Activated naive CD4-positive, alpha-beta T cell treated with anti-CD3 and anti-CD28 coated beads for 36 hours (primary cell): ENCODE measurements at places on chromosomes 5 and 9. TPM values are rescaled to one million over a fixed set of nuclear protein-coding genes. Genes with fewer than 3 reads are reported as not detected.

Gene FAF2
- 32.8 TPM for total RNA-seq

DNA sequence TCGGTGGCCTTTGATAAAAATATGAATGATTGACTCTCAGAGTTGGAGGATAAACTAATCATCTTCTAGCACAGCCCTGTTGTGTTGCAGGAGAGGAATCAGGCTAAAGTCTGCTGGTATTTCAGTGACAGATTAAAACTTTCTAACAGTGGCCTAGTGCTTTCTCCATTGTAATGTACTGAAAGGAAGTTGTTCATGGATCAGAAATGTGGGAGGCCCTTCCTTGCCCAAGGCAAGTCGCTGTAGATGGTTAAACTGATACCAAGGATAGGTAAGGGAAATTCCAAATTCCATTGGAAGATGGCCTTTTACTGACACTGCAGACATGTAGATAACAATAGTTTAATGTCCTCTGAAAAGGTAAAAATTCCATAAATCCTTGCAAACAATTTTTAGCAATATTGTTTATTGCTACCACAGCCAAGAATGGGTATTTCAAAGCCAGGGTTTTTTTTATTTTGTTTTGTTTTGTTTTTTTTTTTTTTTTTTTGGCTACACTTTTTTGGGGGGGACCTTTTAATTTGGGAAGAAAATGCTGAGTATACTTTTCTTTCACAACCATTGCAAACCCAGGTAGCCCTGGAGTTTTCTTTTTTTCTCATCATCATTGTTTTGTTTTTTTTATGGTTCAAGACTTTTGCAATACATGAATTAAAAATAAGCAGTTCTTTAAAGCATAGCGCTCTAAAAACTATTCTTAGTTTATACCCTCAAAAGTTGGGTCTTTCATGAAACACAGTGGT is 35.5 kb downstream of the WDR36 start:
- H3K36me3 ChIP-seq = peaks cover 33% of the 10 kb centered on the region
- H3K4me3 ChIP-seq = no peak overlapping the region
- no peaks in the 10 kb centered on the region for H3K27me3 ChIP-seq
- no peak overlapping the region for H3K27ac ChIP-seq

DNA sequence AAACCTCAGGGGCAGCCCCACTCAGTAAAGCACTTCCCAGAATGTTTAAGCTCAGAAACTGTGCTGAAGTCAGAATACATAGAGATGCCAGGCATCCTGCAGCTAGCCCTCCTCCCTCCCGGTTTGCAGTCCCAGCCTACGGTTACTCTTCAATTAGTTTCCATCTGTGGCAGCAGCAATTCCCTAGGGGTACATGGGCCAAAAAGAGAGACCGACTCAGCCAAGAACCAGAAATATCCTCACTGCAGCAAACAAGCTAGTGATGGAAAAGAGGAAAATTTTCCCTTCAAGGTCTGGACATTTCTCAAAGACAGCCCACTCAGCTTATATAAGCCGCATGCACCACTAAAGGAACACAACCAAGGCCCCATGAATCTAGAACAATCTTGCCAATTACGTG is 89.1 kb upstream of the PPP2R2B start:
- no peak for DNase-seq
- H3K27ac ChIP-seq = no peak overlapping the region
- H3K4me3 ChIP-seq = no peak overlapping the region
- no peaks in the 10 kb centered on the region for H3K27me3 ChIP-seq
- peaks cover 3% of the 10 kb centered on the region for H3K4me1 ChIP-seq

Gene LSM11
- 8.2 TPM for total RNA-seq
